ENCODE measurements at places on chromosomes 3 and 15.

DNA sequence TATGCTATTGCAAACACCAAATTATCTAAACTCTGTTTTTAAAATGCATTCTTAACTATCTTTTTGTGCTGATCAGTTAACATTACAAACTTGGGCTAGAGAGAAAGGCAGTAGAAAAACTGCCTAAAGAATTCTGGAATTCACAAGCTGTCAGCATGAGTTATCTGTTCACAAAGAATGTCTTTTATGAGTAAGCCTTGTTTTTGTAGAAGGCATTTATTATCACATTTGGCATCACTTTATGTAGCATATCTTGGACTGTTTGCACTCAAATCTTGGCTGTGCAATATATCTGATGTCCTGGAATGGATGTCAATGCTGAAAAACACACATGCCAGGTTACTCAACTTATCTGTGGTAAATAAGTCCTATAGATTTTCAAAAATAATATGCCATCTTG, 15.5 kb upstream of the BCHE start:
- no peak for DNase-seq

GRCh38 chr3:119025171-119025795, 9.4 kb downstream of the IGSF11 start:
- no peak for DNase-seq

- no peak for DNase-seq
Observed at GRCh38 chr3:58325525-58325992, 7.1 kb upstream of the PXK start.

GRCh38 chr15:40754574-40754882, 526 bp downstream of the RMDN3 start:
- no peak for DNase-seq

- DNase-seq = no peak
Observed at GRCh38 chr3:108388136-108389132, 92.1 kb downstream of the HHLA2 start.

DNA sequence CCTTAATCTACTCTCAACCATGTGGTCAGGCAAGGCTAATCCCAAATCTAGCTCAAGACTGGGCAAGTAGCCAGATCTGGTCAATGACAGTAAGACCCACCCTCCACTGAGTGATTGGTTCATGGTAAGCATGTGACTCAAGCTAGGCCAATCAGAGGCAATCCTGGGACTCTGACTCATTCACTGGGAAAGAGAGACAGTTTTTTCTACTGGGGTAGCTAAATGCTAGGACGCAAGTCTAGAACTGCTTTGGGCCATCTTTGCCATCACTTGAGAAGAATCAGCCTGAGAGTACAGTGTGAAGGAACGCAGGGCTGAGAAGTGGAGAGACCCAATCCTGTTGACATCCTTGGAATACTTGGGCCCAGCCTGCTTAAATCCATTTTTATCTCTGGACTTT, 9.4 kb upstream of the RAD18 start:
- no peak for DNase-seq
